ENCODE measurements at places on chromosomes 7 and 10. TPM values are rescaled to one million over a fixed set of nuclear protein-coding genes. Genes with fewer than 3 reads are reported as not detected.

The PRTFDC1 gene
- 1.0 TPM for polyA plus RNA-seq

The UCMA gene
- not detected for polyA plus RNA-seq

The CYP3A4 gene
- polyA plus RNA-seq, result 0.20 TPM

The STAMBPL1 gene
- polyA plus RNA-seq, result 1.9 TPM

The PIK3AP1 gene
- polyA plus RNA-seq, result 0.31 TPM

The NEBL gene
- polyA plus RNA-seq, result 13.3 TPM

The GPR15LG gene
- polyA plus RNA-seq, result 321 TPM

The BUD23 gene
- polyA plus RNA-seq, result 39.9 TPM

The TWIST1 gene
- polyA plus RNA-seq, result 5.6 TPM

The ZNF804B gene
- polyA plus RNA-seq, result not detected

The ABCA13 gene
- polyA plus RNA-seq, result 0.49 TPM

The HMX2 gene
- polyA plus RNA-seq, result 0.08 TPM

The MYH16 gene
- not detected for polyA plus RNA-seq

The NXPH1 gene
- not detected for polyA plus RNA-seq

The VAX1 gene
- polyA plus RNA-seq, result not detected
